ENCODE measurements at places on chromosomes 2 and 18. TPM values are rescaled to one million over a fixed set of nuclear protein-coding genes. Genes with fewer than 3 reads are reported as not detected.

HYCC2 gene
- total RNA-seq, result 8.4 TPM

DYNAP gene
- total RNA-seq, result not detected

OR6B2 gene
- not detected for total RNA-seq

IL1RL2 gene
- 2.6 TPM for total RNA-seq

MBD1 gene
- total RNA-seq, result 221 TPM

BUB1 gene
- 1.3 TPM for total RNA-seq

RTP5 gene
- not detected for total RNA-seq

ARHGEF4 gene
- 107 TPM for total RNA-seq

AQP12A gene
- total RNA-seq, result not detected

C2orf80 gene
- not detected for total RNA-seq

CRYBA2 gene
- not detected for total RNA-seq

CXCR4 gene
- under 0.01 TPM for total RNA-seq

IMP4 gene
- 145 TPM for total RNA-seq

APCDD1 gene
- 0.64 TPM for total RNA-seq

ANKRD30BL gene
- not detected for total RNA-seq

TDRD15 gene
- not detected for total RNA-seq

SP140 gene
- not detected for total RNA-seq

PDE11A gene
- total RNA-seq, result not detected

BARD1 gene
- 6.8 TPM for total RNA-seq

OLA1 gene
- total RNA-seq, result 132 TPM

TLX2 gene
- not detected for total RNA-seq

GAREM1 gene
- total RNA-seq, result 10.0 TPM

CCDC68 gene
- total RNA-seq, result 4.2 TPM

ESPNL gene
- not detected for total RNA-seq

DAPL1 gene
- not detected for total RNA-seq

IL36G gene
- not detected for total RNA-seq

RAB17 gene
- total RNA-seq, result 2.4 TPM

SERPINB2 gene
- total RNA-seq, result 64.6 TPM

FASTKD1 gene
- total RNA-seq, result 15.8 TPM

C2orf66 gene
- under 0.01 TPM for total RNA-seq

GLI2 gene
- 0.26 TPM for total RNA-seq

PUS10 gene
- total RNA-seq, result 5.9 TPM

NMUR1 gene
- not detected for total RNA-seq

RBM43 gene
- total RNA-seq, result 0.79 TPM

COL6A3 gene
- total RNA-seq, result 0.64 TPM

LRRC30 gene
- total RNA-seq, result not detected

GPAT2 gene
- total RNA-seq, result 0.26 TPM

ZNF532 gene
- total RNA-seq, result 41.3 TPM
